ENCODE measurements at places on chromosomes 2 and 18.
A peak's percentile ranks its signal among the peaks of the same experiment; 100 is the strongest.

DNA sequence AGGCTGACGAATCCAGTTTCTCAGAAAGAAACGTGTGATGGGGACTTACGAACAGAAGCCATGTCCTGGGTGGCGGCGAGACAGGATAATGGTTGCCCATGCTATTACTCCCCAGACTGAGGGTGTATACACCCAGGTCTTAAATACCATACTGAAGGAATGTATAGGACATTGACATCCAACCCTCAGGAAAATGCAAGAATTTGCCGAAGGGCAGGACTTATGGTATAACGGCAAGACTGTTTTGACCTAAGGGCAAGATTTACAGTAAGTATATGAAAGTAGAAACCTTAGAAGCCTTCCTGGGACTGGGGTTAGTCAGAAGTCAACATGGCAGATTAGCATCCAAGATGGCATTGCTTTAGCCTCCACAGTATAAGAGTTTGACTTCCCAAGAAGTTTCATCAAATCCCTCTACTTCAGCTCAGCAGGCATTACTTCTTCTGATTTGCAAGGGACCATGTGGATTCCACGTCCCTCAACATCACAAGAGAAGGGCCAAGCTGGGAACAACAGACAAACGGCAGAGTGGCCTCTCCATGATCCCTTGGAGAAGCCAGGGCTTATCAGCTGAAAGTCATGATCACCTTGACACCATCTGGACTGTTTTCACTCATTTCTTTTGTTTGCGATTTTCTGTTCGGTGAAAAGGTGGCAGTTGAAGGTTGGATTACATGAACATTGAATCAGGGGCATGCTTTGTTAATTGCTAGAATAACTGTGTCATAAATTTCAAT is 21.1 kb downstream of the ST3GAL5 start:
- DNase-seq: no peak

GRCh38 chr18:55403421-55403949 is 184.5 kb downstream of the TCF4 start:
- DNase-seq: peak; percentile 16

DNA sequence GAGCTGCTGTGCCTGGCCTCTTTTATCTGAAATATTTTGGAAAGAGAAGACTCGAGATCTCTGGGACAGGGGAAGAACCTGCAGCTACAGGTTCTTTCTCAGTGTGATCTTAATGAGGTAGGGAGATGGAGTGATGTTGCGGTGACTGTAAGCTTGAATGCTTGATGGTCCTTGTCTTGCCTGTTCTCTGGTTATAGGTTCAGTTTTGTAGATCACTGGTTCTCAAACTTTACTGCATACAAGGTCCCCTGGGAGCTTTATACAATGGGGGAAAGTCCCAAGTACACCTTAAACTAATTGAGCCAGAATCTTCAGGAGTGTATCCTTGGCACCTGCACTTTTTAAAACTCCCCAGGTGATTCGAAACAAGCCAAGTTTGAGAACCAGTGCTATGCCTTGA is 136.7 kb upstream of the CXCR4 start:
- DNase-seq: no peak

DNA sequence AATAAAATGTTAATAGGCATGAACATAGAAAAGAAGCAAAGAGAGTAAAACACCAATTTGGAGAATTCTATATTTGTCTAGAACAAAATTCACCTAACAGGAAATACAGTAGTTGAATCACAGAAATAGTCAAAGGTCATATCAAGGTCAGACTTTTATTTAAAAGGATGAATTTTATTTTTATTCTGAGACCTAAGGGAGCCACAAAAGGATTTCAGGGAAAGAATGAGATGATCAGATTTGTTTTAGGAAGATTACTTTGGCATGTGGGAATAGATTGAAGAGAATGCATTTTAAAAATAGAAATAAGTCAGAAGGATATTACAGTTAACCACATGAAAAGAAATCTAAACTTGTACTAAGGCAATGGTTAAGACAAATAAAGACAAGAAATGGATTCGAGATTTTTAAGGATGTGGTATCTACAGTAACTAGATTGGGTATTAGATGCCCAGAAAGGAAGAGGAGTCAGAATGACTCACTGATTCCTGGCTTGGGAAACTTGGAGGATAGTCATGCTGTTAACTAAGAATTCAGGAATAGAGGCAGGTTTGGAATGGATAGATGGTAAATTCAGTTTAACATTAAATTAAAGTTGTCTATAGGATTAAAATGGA is 56.0 kb downstream of the METTL4 start:
- peak; percentile 74 for DNase-seq

GRCh38 chr2:187482796-187483195 is 34.7 kb upstream of the CALCRL start:
- DNase-seq: no peak

DNA sequence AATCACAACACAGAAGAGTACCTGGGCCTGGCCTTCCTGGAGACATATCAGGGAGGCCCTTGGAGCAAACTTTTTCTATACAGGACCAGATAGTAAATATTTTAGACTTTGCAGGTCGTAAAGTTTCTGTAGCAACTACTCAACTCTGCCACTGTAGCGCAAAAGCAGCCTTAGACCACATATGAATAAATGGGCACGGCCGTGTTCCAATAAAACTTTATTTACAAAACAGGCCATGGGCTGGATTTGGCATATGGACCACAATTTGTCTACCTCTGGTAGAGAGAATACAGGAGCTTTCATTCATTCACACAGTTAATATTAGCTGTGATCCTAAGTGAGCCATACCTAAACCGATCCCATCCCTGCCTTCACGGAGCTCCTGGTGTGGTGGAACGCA is 98.6 kb upstream of the CAB39 start:
- DNase-seq: no peak

GRCh38 chr2:67499989-67500388 is 102.9 kb downstream of the ETAA1 start:
- DNase-seq: no peak

GRCh38 chr18:11521853-11522252 is 87.5 kb upstream of the SLC35G4 start:
- no peak for DNase-seq

- no peak for DNase-seq
Measured at GRCh38 chr18:55147791-55148190, 188.5 kb upstream of the CCDC68 start.

GRCh38 chr2:118048401-118048800 is 34.5 kb upstream of the CCDC93 start:
- DNase-seq: no peak

DNA sequence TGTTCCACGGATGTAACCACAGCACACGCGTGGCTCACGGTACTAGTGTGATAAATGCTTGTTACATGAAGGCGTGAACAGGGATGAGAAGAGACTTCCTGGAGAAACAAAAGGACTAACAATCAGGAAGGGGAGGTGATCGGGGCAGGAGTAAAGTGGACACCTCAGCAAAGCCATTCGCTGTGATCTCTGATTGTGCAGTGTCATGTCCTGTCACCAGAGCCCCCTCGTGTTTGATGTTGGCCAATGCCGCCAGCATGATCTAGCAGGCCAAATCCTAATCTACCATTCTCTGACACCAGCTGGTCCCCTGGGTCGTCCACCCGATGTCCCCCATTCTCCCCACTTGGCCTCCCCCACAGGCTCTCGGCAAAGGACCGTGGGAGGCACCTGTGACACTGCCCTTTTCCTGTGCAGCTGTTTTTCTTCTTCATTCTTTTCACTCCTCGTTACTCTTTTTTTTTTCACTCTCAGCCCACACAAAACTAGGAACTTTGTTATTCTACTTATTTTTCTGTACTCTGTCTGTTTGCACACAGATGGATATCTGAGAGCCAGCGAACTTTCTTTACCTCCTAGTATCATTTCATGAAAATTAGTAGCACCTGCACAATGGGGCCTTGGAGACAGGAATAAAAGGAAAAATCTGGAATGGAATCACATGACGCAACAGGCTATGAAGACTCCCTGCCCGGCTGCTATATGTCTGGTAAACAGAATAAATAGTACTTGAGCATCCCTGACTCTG is 146.8 kb downstream of the TGIF1 start:
- peak; percentile 47 for DNase-seq

GRCh38 chr18:2963048-2963447 is 49.9 kb downstream of the LPIN2 start:
- DNase-seq: no peak

GRCh38 chr2:72292433-72292832 is 144.8 kb upstream of the CYP26B1 start:
- no peak for DNase-seq

DNA sequence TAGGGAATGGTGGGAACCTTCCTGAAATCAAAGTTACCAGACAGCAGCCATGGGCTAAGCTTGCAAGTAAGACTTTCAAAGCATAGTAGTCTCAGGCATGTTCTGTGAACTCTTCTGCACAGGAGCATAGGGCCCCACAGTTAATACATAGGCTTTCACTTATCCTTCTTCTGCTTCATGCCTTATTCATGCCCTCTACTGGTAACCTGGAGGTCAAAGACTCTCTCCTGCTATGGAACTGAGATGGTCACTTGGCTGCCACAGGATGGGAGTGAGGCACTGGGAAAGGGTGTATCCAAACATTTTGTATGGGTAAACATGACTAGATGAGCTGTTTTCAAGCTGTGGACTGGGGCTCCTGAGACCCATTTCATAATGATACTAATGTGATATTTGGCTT is 49.1 kb upstream of the ZNF638 start:
- DNase-seq: no peak

Measured in fibroblast of lung (primary cell).